ENCODE measurements at places on chromosomes 11 and 22. TPM values are rescaled to one million over a fixed set of nuclear protein-coding genes. Genes with fewer than 3 reads are reported as not detected.

The SHANK2 gene
- not detected for total RNA-seq

The FOLR1 gene
- total RNA-seq, result not detected

The MB gene
- not detected for total RNA-seq

The MUC5AC gene
- not detected for total RNA-seq

The TTC36 gene
- total RNA-seq, result 0.50 TPM

The OR51B2 gene
- not detected for total RNA-seq

The MRGPRE gene
- not detected for total RNA-seq

The SEZ6L gene
- not detected for total RNA-seq

The DLG2 gene
- 1.1 TPM for total RNA-seq

The LBHD1 gene
- total RNA-seq, result 4.8 TPM

The OR52N4 gene
- total RNA-seq, result not detected

The OR51B5 gene
- total RNA-seq, result not detected

The PHF5A gene
- total RNA-seq, result 63.7 TPM

The TUB gene
- 13.0 TPM for total RNA-seq

The SREBF2 gene
- total RNA-seq, result 113 TPM

The GAB4 gene
- not detected for total RNA-seq

The GP1BB gene
- 1.3 TPM for total RNA-seq

Measured in thoracic aorta endothelial cell (primary cell).